ENCODE measurements at places on chromosomes 3 and 15. TPM values are rescaled to one million over a fixed set of nuclear protein-coding genes. Genes with fewer than 3 reads are reported as not detected.

Gene USP8
- 37.4 TPM for total RNA-seq

DNA sequence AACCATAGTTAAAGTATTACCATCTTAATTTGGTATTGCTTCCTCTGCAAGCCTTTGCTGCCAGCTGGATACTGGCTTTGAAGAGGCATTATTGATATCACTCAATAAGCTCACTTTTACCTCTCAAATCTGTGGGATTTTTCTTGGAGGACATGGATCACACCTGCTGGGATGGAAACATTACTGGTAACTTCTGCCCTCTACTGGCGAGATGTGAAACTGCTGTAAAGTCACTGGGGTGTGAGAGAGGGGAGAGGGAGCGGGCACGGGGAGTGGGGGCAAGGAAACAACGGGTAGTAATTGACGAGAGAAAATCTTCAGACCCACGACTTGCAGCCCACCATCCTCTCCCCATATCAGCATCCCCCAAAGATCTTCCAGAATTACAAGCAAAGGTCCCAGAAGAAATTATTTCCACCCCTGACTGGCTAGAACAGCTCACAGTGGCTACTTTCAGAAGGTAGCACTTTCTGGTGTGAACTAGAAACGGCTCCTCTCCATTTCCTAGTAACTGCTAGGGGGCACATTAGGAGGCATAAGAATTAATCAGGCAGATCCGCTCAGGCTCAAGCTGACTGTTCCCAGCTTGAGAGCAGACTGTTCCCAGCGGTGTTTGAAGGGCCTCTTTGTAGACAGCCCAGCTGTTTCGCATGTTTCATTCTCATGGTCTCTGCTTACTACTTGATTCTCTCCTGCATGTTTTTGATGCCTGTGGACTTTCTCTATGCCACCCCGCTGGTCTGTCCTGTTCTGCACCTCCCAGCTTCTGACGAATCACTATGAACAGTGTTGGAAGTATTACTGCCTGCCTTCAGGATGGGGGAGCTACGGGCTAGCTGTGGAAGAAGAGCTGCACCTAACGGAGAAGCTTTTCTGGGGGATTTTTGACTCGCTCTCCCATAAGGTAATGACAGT is 230.4 kb upstream of the CHRM5 start:
- peak; percentile 36 for DNase-seq

Gene RETNLB
- total RNA-seq = not detected

Gene MASP1
- total RNA-seq = 0.14 TPM

DNA sequence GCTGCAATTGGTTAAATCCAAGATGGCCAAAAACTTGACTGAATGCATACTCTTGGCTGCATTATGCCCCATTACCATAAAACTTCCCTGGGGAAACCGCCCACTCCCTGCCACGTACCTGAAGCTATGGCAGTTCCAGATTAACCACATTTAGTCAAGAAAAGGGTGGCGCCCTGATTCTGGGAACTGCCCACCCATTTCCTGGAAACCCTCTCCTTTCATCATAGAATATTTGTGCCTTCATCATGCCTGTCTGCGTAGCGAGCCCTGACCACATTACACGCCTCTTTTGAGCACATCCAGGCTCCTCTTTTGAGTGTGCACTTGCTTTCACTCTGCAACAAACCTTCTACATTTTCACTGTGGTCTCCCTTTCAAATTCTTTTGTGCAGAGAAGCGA is 5.2 kb downstream of the LINS1 start:
- peak; percentile 57 for DNase-seq

- no peak for DNase-seq
Measured at GRCh38 chr3:100993309-100993708, at the start of gene ABI3BP. Gene ABI3BP (minus strand): TSS chr3:100993421. CDS start chr3:100993384, 37 bp downstream.

- no peak for DNase-seq
Measured at GRCh38 chr3:158337110-158337509, 227.2 kb downstream of the RSRC1 start.

- no peak for DNase-seq
Measured at GRCh38 chr15:82646250-82647044, 716 bp downstream of the CPEB1 start.

Gene MRPL47
- total RNA-seq = 66.9 TPM

Gene CELF6
- 0.99 TPM for total RNA-seq

- no peak for DNase-seq
Measured at GRCh38 chr3:44954962-44955361, 21.0 kb downstream of the ZDHHC3 start.

DNA sequence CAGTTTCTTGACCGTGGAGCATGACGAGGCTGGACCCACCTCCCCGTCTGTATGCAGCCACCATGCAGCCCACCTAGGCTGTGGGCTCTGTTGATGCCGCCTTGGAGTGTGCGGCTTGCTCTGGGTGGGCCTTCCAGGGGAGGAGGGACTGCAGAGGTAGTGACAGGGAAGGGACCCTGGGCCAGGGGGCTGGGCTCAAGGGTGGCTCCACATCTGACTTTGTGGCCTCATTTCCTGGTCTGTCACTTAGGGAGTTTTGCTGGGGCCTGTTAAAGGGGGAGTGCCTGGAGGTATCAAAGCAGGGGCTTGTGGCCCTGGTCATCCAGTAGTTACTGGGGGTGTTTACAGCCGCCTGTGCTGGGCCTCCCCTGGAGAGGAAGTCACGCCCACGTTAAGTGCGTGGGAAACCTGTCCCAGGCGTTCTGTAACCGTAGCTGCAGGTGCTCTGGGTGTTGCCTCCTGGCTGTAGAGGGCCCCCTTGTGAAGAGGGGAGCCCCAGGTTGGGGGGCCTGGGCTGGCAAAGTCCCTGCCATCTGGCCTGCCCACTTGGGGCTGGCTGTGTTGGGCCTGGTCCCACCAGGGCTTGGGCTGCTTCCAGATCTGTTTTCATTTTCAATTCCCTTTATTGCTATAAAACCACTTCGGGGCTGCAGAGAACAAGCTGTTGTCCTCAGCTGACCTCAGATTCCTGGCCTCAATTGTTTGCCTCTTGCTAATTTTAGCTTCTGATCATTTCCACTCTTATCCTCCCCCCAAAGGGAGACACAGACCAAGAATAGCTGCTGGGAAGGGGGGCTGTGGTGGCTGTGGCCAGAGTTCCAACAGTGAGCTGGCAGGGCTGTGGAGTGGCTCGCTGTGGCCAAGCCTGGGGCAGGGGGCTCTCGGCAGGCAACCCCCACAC is 26.5 kb downstream of the KLF13 start:
- no peak for DNase-seq

Gene SOX14
- total RNA-seq = 0.09 TPM

GRCh38 chr3:59262076-59262498 is 212.3 kb upstream of the CFAP20DC start:
- DNase-seq = no peak

DNA sequence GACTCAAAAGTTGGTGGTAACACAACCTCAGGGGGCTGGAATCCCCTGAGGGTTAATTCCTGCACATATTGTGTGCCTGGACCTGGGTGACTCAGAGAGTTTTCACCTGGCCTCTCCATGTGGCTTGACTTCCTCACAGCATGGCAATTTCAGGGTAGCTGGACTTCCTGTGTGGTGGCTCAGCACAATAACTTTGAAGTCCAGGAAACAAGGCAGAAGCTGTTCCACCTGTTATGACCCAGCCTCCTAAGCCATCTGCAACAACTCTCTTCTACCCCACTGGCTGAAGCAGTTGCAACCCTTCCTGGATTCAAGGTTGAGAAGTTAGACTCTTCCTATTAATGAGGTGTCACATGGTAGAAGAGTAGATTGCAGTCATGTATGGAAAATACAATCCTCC is 58.4 kb downstream of the EDEM1 start:
- no peak for DNase-seq

Gene HYAL1
- 0.09 TPM for total RNA-seq

GRCh38 chr15:33963831-33964664 is 4.2 kb upstream of the CHRM5 start:
- DNase-seq = peak; percentile 1

- no peak for DNase-seq
Measured at GRCh38 chr15:98567951-98568350, 80.4 kb upstream of the IGF1R start.

Gene PPP1R14D
- total RNA-seq = 0.14 TPM

GRCh38 chr15:69660114-69660513 is 207.5 kb downstream of the RPLP1 start:
- DNase-seq = no peak

Gene WDR93
- 0.09 TPM for total RNA-seq

DNA sequence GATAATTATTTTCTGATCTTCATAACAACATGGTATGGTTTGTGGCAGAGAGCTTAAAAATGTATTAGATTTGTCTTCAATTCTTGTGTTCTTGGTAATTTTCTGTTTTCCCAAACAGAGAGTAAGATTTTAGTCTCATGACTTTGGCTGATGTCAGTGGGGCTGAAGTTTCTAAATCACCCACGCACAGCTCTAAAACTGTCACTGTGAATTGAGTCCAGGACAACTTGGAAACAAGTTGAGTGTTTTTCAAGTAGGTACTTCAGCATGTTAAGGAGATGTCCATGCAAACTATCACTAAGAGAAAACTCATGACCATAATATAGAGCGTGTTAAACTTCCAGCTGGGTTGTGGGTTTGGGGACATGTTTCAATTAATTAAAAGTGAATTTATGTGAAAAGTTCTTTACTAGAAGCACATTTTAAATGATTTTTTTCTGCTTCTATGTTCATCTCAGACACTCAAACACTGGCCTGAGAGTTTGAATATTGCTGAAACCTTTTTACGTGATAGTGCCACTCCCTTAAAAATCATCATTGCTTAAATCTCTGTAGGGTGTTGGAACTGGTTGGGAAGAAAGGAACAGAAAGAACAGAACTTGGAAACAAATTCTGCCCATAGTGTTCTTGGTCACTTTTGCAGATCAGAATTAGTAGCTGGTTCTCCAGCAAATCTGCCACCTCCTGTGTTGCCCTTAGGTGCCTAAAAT is 89.8 kb downstream of the KLHL25 start:
- DNase-seq = no peak

GRCh38 chr3:49454898-49455681 is 15.0 kb upstream of the DAG1 start:
- no peak for DNase-seq

Gene CDHR4
- total RNA-seq = not detected

- DNase-seq = no peak
Measured at GRCh38 chr15:44300572-44300971, 12.1 kb downstream of the GOLM2 start.

Gene SMCO1
- not detected for total RNA-seq

- DNase-seq = no peak
Measured at GRCh38 chr15:57064033-57064432, 145.6 kb downstream of the TCF12 start.

GRCh38 chr15:98853161-98853560 is 154.4 kb downstream of the PGPEP1L start:
- DNase-seq = peak; percentile 91

GRCh38 chr15:85598219-85598618 is 196.5 kb downstream of the KLHL25 start:
- no peak for DNase-seq

GRCh38 chr15:101568821-101569555 is 79.5 kb upstream of the PCSK6 start:
- DNase-seq = no peak

Gene STOML1
- total RNA-seq = 13.0 TPM

GRCh38 chr3:66372681-66373350 is 128.0 kb downstream of the LRIG1 start:
- no peak for DNase-seq

GRCh38 chr3:130946882-130947281 is 53.0 kb downstream of the ATP2C1 start:
- no peak for DNase-seq

Measured in thymus (tissue), 14 donors.